Left renal pelvis (tissue), 4 donors: ENCODE measurements at places on chromosomes 3 and 15.

GRCh38 chr15:70342141-70342540, 244.4 kb upstream of the TLE3 start:
- no peak for DNase-seq

DNA sequence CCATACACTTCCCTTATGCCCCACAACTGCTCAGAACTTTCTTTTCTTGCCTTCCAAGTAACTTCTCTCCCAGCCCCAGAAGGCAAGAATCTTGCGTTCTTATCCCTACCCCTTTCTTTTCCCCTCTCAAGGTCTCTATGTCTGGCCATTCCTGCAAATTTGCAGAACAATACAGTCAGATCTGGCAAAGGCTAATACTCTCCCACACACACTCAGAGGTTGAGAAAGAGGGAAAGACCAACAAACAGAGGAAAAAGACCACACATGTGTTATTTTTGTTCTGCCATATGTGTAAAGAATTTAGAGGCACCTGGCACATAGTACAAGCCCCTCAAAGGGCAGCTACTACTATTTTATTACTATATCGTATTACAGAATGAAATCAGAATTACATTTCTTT, 25.7 kb downstream of the GJD2 start:
- no peak for DNase-seq

- no peak for DNase-seq
Observed at GRCh38 chr15:35771746-35772442, 225.9 kb upstream of the DPH6 start.

- no peak for DNase-seq
Observed at GRCh38 chr15:60358935-60359682, 38.7 kb downstream of the ANXA2 start.

GRCh38 chr15:89041507-89041906, 46.7 kb upstream of the ABHD2 start:
- no peak for DNase-seq

- no peak for DNase-seq
Observed at GRCh38 chr15:51687565-51687964, 6.3 kb downstream of the SCG3 start.

DNA sequence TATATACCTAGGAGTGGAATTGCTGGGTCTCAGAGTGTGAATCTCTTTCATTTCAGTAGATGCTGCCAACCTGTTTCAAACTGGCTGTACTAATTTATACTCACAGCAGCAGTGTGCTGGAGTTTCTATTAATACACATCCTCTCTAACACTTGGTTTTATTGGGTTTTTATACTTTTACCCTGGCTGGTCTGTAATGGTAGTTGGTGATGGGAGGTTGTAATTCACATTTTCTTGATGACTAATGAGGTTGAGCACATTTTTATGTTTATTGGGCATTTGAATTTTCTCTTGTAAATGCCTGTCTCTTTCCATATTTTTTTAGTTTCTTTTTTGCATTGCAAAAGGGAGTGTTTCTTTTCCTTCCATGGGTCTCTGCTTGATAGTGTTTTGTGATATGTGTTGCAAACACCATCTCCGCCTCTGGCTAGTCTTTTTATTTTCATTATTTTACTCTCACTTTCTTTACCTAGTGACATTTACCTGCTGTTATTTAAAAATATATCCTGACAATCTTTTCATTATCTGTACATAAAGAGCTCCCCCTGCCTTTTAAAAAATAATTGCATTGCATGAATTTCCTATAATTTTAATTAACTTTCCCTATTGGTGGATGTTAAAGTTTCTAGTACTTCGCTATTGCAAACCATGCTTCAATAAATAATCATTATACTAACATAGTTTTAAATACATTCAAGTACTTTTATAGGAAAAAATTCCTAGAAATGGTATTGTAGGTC, 49.0 kb upstream of the GCNT3 start:
- DNase-seq, result no peak
